ENCODE measurements at places on chromosomes 2 and 18. TPM values are rescaled to one million over a fixed set of nuclear protein-coding genes. Genes with fewer than 3 reads are reported as not detected.
A peak's percentile ranks its signal among the peaks of the same experiment; 100 is the strongest.

DNA sequence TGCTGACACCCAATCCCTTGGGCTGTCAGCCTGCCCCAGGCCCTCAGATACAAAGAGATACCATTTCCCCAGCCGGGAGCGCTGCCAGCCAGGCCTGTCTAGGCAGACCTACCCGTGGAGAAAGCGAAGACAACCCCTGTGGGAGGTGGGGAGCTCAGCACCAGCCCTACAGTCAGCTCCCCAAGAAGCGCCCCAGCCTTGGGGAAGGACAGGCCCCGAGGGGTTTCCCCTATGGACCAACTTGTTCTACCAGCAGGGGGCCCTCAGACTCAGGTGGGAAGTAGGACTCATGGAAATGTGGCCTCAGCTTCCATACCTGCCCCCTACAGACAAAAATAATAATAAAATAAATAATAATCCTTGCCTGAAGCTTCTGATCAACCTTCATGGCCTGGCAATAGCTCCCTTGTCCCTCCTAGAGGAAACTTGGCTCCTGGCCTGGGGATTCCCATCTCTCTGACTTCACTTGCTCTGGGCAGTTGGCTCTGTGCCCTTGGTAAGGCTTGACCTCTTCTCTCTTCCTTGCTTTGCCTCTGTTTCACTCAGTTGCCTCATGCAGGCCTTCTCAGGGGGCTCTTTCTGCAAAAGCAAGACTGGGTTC is 7.0 kb downstream of the SLC35F6 start:
- DNase-seq: no peak

GRCh38 chr2:164842624-164842966 is 972 bp upstream of the COBLL1 start:
- no peak for DNase-seq

DNA sequence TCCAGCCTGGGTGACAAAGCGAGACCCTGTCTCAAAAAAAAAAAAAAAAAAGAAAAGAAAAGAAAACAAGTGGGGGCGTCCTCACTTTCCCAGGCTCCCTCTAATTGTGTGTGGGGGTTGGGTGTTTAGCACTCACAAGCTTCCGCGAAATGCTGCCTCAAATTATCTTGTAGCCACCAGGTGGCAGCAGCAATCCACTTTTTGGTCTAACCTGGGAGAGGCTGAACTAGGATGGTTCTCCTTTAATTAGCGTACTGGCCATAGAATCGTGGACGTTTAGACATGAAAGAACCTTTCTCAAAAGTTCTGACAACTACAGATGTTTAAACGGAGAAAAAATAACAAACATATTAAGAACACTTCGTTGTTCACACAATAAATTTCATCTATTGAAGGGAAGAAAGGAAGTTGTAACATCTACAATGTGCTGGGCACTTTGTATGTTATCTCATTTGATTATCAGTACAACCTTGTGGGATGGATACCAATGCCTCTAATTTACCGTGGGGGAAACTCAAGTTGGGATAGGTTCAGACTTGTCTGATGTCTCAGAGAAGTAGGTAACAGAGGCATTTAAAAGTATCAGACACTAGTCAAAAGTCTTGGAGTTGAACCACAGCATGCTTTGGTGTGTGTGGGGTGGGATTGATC is 122.7 kb upstream of the NABP1 start:
- peak; percentile 87 for DNase-seq

GRCh38 chr2:176583607-176584006 is 314.4 kb downstream of the MTX2 start:
- peak; percentile 58 for DNase-seq

ZNF396 gene
- 4.7 TPM for polyA plus RNA-seq

SLC4A3 gene
- 5.2 TPM for polyA plus RNA-seq

CAD gene
- 8.8 TPM for polyA plus RNA-seq

Data from kidney (tissue), 22 donors.